ENCODE measurements at places on chromosomes 11 and 22. TPM values are rescaled to one million over a fixed set of nuclear protein-coding genes. Genes with fewer than 3 reads are reported as not detected.

ZNF214 gene
- not detected for total RNA-seq

DRAP1 gene
- 103 TPM for total RNA-seq

TBX1 gene
- not detected for total RNA-seq

TMEM138 gene
- 74.4 TPM for total RNA-seq

MLC1 gene
- 0.47 TPM for total RNA-seq

HBG2 gene
- not detected for total RNA-seq

MS4A7 gene
- 0.51 TPM for total RNA-seq

DNA sequence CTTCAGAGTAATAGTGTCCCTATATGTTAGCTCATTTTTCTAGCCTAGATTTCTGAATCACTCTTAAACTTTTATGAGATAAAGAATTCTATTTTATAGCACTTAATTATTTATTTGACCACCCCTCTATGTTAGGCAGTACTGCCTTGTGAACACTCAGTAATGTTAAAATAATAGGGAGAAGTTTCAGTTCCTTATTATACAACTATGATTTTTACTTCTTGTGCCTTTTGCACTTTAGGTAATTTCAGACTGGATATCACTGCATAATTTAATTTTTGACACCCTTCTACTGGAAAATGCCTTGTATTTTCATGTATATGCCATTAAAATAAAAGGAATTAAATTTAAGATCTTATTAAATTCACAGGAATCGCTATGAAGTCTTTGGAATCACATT, 3.1 kb downstream of the BCO2 start:
- no peaks in the 10 kb centered on the region for H3K27me3 ChIP-seq
- no peak for DNase-seq
- no peaks in the 10 kb centered on the region for H3K36me3 ChIP-seq
- no peak overlapping the region for H3K27ac ChIP-seq

DNA sequence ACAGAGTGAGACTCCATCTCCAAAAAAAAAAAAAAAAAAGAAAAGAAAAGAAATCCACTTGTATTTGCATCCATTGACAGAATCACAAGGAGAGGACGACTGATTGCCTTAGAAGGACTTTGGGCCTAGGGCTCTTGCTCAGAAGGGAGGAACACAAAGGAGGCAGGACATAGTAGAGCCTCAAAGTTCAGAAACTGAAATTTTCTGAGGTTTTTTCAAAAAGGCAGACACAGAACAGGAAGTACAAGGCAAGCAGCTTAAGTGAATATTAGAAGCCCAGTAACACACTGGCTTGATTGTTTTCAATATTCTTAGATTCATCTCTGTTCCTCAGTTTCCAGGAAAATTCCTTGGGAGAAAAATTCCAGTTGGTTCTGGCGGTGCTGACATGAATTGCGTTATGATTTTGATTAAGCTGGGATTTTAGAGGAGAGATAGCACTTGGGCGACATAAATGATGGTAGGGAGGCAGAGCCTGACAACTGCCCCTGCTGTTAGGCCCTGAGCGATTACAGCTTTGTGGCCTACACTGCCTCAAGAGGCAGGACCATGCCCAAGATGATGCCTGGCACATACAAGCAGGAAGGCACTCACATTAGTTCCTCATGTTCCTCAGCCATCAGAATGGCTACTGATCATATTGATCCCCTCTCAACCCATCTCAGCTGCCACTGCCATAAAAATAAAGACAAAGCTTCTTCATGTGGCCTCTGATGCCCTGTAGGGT, 15.3 kb downstream of the CLPB start:
- no peak overlapping the region for H3K4me3 ChIP-seq
- no peaks in the 10 kb centered on the region for H3K36me3 ChIP-seq
- peaks cover 11% of the 10 kb centered on the region for H3K4me1 ChIP-seq
- no peak overlapping the region for H3K27ac ChIP-seq

- DNase-seq = no peak
- no peaks in the 10 kb centered on the region for H3K27me3 ChIP-seq
- H3K36me3 ChIP-seq = no peaks in the 10 kb centered on the region
- H3K27ac ChIP-seq = no peak overlapping the region
- H3K4me1 ChIP-seq = no peaks in the 10 kb centered on the region
Observed at GRCh38 chr22:44882226-44882905, 127.4 kb downstream of the PHF21B start.

DNA sequence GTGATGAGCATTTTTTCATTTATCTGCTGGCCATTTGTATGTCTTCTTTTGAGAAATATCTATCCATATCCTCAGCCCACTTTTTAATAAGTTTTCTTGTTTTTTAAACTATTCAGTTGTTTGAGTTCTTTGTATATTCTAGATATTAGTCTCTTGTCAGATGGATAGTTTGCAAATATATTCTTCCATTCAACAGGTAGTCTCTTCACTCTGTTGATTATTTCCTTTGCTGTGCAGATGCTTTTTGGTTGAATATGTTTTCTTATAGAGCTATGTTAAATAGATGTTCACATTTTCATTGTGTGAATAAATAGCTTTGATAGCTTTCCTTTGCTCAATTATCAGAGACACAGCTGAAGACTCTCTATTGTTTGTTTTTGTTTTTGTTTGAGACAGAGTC, 68.2 kb upstream of the ALKBH3 start:
- no peaks in the 10 kb centered on the region for H3K4me1 ChIP-seq
- DNase-seq = no peak
- H3K27me3 ChIP-seq = no peaks in the 10 kb centered on the region
- no peak overlapping the region for H3K27ac ChIP-seq
- no peak overlapping the region for H3K4me3 ChIP-seq

DNA sequence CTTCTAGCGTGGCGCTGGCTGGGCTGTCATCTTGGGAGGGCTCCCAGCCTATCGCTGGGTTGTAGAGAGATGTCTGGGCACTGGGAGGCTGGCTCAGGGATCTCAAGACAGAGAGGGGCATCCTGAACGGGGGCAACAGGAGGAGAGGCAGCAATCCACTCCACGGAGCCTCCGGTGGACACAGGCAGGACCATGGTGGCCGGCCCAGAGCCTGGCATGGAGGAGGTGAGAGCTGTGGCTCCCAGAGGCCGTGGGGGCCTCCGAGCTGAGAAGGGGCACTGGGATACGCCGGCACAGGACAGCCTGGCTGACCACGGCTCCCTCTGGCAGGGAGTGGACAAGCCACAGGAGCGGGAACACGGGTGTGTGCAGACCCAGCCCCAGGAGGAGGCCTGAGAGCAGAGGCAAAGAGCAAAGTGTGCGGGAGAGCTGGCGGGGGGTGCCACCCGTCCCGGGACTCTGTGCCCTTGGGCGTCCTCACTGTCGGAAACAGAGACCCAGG, 9.1 kb downstream of the MRGPRF start:
- no peak overlapping the region for H3K27ac ChIP-seq
- no peaks in the 10 kb centered on the region for H3K4me1 ChIP-seq
- H3K27me3 ChIP-seq = no peaks in the 10 kb centered on the region
- no peaks in the 10 kb centered on the region for H3K36me3 ChIP-seq

DNA sequence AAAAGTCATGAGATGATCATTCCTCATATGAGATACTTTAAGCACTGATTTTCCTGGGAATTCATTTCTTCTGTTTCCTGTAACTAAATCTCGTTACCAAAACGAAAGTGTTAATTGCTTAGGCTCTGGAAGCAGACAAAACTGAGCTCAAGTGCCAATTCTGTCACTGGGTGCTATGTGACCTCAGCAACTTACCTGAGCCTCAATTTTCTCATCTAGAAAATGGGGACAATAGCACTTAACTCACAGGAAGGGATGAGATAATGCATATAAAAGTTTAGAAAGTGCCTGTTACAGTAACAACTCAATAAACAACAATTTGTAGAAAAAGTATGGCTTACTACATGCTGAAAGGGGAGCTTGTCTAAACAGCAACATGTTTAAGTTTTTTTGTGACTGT, 170.2 kb upstream of the MTMR2 start:
- H3K36me3 ChIP-seq = no peaks in the 10 kb centered on the region
- no peak for DNase-seq
- H3K27me3 ChIP-seq = no peaks in the 10 kb centered on the region
- peaks cover 5% of the 10 kb centered on the region for H3K4me1 ChIP-seq

GRCh38 chr11:69245491-69246345, 48.2 kb upstream of the MYEOV start:
- H3K27me3 ChIP-seq = no peaks in the 10 kb centered on the region
- peaks cover 12% of the 10 kb centered on the region for H3K4me1 ChIP-seq
- no peak for DNase-seq
- H3K4me3 ChIP-seq = no peak overlapping the region
- no peaks in the 10 kb centered on the region for H3K36me3 ChIP-seq
- no peak overlapping the region for H3K27ac ChIP-seq

Data from CD8-positive, alpha-beta memory T cell (primary cell).